RKO (cell line): ENCODE measurements at places on chromosomes 4 and X.

DNA sequence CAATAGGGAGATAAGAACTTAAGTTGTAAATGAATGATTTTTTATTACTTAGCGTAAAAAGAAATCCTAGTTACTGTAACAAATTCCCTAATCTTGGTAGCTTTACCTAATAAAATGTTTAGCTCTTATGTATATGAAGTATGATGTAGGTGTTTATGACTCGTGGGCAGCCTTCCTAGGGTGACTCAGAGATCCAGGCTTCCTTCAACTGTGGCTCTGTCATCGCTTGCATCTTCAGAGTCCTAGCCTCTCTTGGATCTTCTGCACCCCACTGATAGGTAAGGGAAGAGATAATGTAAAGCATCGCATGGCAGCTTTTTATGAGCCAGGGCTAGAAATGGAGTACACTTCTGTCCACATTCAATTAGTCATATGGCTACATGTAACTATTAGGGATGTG lies 165.6 kb upstream of the GLRA2 start:
- no peak for DNase-seq

GRCh38 chr4:33226133-33226532 lies 2506.0 kb downstream of the PCDH7 start:
- no peak for DNase-seq

- DNase-seq, result no peak
Measured at GRCh38 chr4:769511-769910, 56.4 kb downstream of the CPLX1 start.

DNA sequence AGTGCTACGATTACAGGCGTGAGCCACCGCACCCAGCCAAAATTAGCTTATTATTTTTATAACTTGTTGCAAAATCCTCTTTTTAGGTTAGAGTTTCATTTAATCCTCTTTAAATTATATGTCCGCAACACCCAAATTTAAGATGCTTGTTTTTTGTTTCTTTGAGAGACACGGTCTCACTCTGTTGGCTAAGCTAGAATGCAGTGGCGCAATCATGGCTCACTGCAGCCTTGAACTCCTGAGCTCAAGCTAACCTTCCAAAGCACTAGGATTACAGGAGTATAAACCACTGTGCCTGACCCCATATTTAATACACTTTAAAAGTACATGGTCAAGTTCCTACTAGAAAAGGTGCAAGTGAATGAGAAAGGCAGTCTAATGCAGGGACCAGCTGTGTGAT lies 2.2 kb downstream of the RBBP7 start:
- no peak for DNase-seq

DNA sequence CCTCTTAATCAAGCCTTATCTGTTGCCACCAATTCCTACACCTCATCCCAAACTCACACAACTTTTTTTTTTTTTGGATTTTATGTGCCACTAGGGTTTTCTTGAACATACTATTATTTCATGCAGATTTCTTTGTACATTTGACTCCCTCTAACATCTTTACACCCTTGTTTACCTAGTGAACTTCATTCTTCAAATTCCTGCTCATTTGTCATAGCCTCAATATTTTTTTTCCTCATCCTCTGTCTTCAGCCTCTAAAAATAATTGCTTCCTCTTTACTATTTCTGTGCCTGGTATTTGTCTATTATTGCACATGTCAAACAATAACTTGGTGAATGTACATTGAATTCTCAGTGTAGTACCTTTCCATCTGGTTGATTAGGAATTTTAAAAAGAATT lies 22.0 kb downstream of the NBDY start:
- DNase-seq, result no peak

DNA sequence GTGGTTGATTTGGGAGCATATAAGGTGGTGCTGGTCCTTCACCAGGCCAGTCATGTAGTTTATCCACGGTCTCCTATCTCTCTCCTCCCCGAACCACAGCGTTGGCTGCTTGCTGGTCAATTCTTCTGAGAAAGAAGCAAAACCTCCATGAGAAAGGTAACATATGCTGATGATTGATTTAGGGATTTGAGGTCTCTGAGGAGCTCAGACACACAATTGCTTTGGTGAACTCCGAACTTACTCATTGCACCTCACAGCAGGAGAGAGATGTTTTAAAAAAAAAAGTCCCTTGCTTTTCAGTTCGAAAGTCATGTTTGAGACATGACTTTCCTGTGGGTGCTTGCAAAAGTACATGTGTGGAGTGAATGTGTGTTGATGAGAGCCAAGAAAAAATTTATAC lies 100.2 kb downstream of the TSPAN7 start:
- DNase-seq, result no peak
